ENCODE measurements at places on chromosomes 12 and 14.

DNA sequence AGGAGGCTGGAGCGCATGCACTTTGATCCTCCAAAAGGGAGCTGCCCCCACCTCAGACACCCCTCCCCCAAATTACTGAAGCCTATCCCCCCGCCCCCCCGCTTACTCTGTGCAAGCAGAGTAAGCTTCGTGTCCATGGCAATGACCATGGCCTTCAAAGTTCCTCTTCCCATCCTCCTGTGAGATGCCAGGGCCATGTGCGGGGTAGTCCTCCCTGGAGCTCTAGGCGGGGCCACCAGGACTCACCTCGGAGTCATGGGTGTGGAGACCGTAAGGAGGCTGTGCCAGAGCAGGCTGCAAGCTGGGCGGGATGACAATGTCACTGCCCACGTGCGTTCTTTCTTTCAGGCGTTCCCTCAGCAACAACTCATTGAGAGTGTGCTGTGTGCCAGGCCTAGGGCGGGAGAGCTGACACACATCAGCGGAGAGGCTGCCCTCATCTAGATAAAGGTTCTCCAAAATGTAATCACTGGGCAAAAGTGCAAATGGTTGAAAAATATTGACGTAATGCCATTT, 66.8 kb downstream of the C14orf132 start:
- peak; percentile 41 for DNase-seq

DNA sequence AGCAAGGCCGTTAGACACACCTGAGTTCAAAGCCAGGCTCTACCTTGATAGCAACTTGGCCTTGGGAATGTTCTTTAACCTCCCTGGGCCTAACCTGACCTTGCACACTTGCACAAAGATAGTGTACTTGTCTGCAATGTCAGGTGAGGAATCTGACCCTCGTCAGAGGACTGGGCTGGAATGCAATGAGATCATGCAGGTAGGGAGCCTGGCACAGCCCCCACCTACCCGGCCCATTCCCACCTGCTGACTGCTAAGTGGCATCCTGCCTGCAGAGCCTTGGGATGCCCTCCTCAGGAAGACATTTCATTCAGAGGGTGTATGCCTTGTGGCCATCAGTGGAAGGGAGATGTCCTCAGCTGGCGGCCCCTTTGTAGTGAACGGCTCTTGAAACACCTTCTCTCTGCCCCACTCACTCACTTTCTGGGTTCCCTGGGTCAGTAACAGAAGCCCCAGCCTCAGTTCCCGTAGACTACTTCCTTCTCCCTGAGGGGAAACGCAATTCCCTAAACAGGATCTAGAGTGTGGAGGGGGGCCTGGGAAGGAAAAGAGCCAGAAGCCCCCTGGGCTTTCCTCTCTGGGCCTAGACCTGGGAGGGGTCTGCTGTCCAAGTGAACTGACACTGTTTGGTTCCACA, 68.0 kb upstream of the DICER1 start:
- DNase-seq = no peak

GRCh38 chr14:44081146-44081545, 425.9 kb downstream of the FSCB start:
- DNase-seq = no peak

GRCh38 chr12:111154147-111154834, 214.6 kb downstream of the PHETA1 start:
- DNase-seq = no peak

DNA sequence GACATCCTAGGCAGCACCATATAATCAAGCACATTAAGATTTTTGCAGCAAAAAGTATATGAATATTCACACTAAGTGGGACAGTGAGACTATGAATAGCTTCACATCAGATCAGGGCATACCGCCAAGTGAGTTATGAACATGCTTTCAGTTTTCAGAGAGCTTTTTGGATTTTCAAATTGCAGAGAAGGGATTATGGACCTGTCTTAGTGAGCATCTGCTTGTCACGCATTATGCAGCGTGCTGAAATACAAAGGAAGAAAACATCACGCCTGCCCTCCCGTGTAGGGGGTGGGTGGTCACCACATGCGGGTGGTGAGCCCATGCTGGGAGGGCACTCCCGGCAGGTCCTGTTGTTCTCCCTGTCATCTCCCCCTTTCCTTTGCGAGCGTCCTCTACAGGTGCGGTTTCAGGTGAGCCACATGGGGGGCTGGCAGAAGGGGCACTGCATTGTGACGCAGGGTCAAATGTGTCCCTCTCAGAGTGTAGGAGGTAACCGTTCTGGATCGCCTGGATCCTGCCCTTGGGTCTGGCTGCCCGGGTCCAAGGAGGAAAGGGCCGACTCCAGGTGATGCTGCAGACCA, 42.6 kb downstream of the TRAF3 start:
- peak; percentile 62 for DNase-seq

DNA sequence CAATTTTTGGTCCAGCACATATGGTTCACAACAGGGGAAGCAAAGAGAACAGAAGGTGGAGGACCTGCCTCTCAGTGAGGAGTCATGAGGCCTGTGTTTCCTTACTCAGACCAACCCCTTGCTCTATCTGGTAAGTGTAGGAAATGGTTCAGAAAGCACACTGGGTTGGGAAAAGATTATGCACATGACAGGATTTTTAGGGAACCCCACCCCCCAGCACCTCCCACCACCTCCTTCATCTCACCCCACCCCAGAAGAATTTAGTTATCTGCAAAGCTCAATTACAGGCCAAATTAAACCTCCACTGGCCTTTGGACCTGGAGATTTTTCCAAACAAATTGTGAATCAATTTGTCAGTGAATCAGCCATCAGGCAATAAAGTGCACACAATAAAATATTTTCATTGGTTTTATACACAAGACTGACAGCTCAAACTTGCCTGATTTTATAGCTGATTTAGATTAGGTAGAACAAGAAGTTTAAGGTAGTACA, 132.8 kb downstream of the DACT1 start:
- no peak for DNase-seq

DNA sequence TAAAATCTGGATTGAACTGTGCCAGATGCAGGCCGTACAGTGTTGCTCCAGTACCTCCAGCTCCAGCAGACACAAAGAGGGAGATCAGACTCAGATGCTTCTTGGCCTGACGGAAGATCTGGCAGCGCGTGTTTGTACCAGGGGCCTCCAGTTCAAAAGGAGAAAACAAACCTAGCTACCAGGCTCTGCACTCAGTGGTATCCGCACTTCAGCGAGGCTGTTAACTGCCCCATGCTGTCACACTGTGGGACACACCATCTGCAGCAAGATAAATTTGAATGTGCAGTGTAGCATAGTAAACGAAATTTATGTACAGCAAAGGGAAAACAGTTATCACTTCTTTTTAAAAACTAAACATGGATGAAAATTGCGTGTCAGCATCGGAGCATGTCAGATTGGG, 5.1 kb downstream of the DYNC1H1 start:
- DNase-seq = no peak

- no peak for DNase-seq
Observed at GRCh38 chr14:73833034-73833433, 18.6 kb upstream of the PTGR2 start.

DNA sequence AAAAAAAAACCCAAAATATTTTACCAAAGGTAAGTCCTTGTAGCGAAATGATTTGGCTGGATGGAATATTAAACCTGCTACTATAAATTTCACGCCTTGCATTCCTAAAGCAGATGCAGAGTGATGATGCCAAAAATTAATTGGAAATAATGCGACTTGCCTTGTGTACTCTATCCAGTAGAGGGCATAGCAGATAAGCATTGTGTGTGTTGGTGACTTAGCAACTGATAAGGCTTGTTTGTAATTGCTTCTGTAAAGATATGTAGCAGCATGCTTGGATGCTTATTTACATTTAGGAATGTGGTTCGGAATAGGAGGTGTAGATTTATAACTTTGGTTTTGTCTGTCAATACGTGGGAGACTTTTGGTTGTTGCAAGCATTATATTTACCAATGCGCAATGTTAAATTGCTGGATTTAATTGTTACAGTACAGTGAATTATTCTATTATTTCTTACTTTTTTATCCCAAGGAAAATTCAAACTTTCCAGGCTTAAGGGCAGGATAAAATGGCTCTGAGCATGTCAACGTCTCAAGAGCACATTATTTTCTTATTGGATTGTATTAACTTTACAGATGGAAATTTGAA, 80.5 kb downstream of the TMEM260 start:
- DNase-seq = no peak

GRCh38 chr12:82857276-82857675, 170.6 kb downstream of the TMTC2 start:
- DNase-seq = no peak

DNA sequence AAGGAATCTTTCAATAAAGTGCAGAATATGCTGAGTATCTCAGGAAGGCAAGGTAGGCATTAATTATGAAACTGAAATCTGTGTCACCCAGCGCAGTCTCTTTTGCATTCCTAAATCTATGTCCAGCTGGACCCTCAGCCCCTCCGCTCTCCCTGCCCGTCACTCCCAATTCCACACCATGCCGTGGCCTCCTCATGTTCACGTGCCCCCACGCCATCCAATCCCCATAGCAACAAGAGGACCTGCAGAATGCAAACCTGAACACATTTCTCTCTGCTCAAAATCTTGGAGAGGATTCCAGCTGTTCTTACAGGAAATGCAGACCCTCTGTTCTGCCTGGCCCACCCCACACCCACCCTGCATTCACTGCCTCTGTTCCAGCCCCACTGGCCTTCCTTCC, 35.3 kb downstream of the KDM2B start:
- DNase-seq = no peak

- no peak for DNase-seq
Observed at GRCh38 chr14:90911121-90911520, 94.9 kb upstream of the TTC7B start.

DNA sequence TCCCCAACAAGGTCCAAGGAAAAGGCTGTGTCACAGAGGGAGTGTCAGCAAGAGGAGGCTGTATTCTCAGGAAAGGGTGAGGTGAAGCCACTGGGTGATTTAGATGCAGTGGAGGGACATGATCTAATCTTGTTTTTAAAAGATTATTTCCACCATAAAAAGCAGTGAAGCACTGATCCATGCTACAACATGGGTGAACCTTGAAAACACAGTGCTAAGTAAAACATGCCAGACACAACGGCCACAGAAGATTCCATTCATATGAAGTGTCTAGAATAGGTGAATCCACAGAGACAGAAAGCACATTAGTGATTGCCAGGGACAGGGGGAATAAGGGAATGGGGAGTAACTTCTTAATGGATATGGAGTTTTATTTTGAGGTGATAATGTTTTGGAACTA, 12.8 kb downstream of the RITA1 start:
- DNase-seq = no peak

DNA sequence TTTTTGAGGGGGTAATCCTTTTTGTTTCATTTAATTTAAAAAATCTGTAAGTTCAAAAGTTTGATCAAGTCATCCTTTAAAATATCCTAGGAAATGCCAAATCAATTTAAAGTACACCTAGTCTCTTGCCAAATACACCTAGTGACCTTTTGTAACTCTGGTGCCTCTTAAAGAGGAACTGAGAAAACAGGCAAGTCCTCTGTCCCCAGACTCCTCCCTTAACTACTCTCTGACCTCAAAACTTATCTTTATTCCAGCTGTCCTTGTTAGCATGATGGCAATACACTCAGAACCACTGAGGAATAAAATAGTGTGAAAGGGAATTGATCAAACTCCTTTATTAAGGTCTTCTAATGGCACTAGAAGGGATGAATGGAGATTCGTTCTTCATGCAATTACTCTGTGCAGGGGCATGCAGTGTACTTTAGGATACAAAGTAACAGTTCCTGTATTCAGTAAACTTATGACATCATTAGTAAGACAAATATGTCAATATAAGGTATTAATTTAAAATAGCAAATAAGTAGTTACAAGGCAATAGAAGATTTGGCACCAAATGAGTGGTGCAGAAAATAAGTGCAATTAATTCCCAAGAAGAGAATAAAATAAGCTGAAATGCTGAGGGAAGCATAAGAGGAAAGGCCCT, 3.3 kb downstream of the FAR2 start:
- DNase-seq = no peak

DNA sequence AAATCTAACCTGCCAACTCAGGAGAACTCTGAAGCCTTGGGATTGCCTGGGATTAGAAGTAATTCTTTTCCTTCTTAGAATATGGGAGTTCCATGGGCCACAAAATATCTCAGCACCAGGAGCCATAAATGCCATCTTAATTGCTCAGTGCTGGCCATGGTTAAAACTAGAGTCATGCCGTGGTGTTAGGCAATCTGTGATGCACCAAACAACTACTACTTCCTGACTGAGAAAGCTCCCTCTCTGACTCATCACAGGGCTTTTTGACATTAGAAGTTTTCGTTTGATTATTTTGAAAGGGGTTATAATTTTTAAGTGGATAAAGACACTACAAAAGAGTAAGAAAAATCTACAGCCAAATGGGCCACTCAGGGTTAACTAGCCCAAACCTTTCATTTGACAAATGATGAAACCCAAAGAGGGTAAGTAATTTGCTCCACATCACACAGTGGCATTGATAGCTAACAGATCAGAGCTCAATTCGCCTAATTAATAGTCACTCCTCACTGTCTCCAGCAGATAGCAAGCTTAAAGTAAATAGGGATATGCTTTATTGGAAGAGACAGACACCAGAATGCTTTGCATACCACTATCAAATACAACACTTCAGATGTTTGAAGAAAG, 377.3 kb downstream of the EMP1 start:
- no peak for DNase-seq

- no peak for DNase-seq
Observed at GRCh38 chr12:119642986-119643385, 24.9 kb upstream of the PRKAB1 start.

GRCh38 chr12:28780096-28780495, 369.0 kb upstream of the FAR2 start:
- DNase-seq = no peak

GRCh38 chr12:110039085-110039807, 9.1 kb downstream of the C12orf76 start:
- DNase-seq = peak; percentile 68

GRCh38 chr12:31431721-31432240, 105.8 kb upstream of the SINHCAF start:
- DNase-seq = no peak

GRCh38 chr12:75177997-75178396, 31.6 kb downstream of the KCNC2 start:
- DNase-seq = no peak

GRCh38 chr12:94674051-94674451, 23.7 kb upstream of the TMCC3 start:
- DNase-seq = no peak

DNA sequence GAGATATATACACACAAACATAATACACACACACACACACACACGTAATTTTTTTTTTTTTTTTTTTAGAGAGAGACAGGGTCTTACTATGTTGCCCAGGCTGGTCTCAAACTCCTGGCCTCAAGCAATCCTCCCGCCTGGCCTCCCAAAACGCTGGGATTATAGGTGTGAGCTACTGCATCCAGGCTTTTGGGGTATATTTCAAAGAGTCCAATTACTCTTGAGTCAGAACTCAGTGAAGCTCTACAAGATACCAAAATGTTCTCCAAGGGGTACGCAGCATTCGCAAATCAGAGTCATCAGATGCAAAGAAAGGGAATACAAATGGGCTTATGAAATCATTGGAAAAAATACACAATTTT, 54.0 kb downstream of the PHLDA1 start:
- no peak for DNase-seq

Measured in activated effector memory CD4-positive, alpha-beta T cell treated with anti-CD3 and anti-CD28 coated beads, Interleukin-2, amount 50 U/mL, for 16 hours (primary cell).